ENCODE measurements at places on chromosomes 5 and 9. TPM values are rescaled to one million over a fixed set of nuclear protein-coding genes. Genes with fewer than 3 reads are reported as not detected.
A peak's percentile ranks its signal among the peaks of the same experiment; 100 is the strongest.

WDR5 gene
- 43.6 TPM for total RNA-seq

OMD gene
- not detected for total RNA-seq

GMCL2 gene
- total RNA-seq = not detected

KCNT1 gene
- not detected for total RNA-seq

TLR4 gene
- total RNA-seq = 0.16 TPM

SPATA31A1 gene
- not detected for total RNA-seq

GHR gene
- not detected for total RNA-seq

RNF180 gene
- total RNA-seq = not detected

- H3K4me3 ChIP-seq = no peak overlapping the region
- no peaks in the 10 kb centered on the region for H3K4me1 ChIP-seq
- no peak overlapping the region for H3K27ac ChIP-seq
- no peaks in the 10 kb centered on the region for H3K27me3 ChIP-seq
- DNase-seq = no peak
- peaks cover 12% of the 10 kb centered on the region for H3K36me3 ChIP-seq
These were observed 154.0 kb downstream of the GDNF start for GRCh38 chr5:37685816-37686215.

DNA sequence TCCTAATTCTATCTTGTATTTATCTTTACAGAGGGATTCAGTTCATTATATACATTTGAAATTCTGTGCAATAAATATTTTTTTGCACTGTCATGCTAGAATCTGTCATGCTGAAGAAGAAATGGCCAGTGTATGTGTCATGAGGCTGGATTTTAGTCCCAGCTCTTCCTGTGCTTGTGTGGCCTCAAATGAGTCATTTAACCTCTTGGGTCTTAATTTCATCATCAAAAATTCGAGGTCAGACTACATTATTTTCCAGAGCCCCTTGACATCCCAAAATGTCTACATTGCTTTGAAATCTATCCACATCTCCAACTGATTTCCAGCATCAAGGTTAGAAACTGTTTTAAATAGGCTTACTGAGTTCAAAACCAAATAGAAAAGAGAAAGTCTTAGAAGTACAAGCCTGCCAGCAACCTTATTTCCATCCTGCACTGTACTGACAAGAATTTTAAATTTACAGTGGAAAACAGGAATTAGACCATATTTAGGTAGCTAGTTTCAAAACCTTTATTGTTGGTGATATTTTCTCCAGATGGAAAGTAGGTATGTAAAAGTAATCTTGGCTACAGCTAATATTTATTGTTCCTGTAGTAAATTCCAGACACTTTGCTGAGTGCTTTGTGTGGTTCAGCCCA, 96.7 kb upstream of the MAMDC2 start:
- no peaks in the 10 kb centered on the region for H3K36me3 ChIP-seq
- H3K4me3 ChIP-seq = no peak overlapping the region
- H3K27ac ChIP-seq = no peak overlapping the region

GRCh38 chr9:28249424-28249823, 676.1 kb upstream of the C9orf72 start:
- H3K4me1 ChIP-seq = no peaks in the 10 kb centered on the region
- H3K36me3 ChIP-seq = no peaks in the 10 kb centered on the region
- no peak for DNase-seq
- H3K27me3 ChIP-seq = no peaks in the 10 kb centered on the region
- no peak overlapping the region for H3K4me3 ChIP-seq

GRCh38 chr9:129836311-129837007, 1.2 kb downstream of the USP20 start:
- H3K4me3 ChIP-seq = peak overlapping the region; percentile 94
- H3K27ac ChIP-seq = peak overlapping the region; percentile 94
- no peaks in the 10 kb centered on the region for H3K27me3 ChIP-seq

DNA sequence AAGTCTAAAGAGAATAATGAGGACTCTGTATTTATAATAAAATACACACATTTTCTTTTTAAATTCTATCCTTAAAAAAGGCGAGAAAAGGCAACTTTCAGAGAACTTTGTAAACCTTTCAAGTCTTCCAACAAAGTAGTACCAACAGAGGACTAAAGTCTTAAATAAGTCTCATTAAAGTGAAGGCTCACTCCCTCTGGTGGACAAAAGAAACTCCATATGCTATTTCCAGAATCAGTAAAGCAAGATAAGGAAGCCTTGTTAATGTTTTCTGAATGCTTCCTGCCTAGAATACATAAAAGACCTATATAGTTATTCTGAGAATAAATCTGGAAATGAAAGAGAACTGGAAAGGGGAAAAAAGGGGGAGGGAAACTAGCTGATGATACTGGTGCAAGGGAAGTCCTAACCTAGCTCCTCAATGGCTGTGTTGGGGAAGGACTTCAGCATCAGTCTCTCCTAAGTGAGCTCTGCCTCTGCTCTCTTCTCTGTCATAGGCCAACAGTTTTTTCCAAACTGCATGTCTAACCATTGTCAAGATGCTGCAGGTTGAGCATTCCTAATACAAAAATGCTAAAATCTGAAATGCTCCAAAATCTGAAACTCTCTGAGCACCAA, 7.2 kb downstream of the HMGCS1 start:
- no peak for DNase-seq
- H3K27ac ChIP-seq = peak overlapping the region; percentile 39
- no peak overlapping the region for H3K4me3 ChIP-seq
- H3K27me3 ChIP-seq = no peaks in the 10 kb centered on the region
- H3K36me3 ChIP-seq = peaks cover 51% of the 10 kb centered on the region

- H3K4me3 ChIP-seq = no peak overlapping the region
- H3K36me3 ChIP-seq = peaks cover 32% of the 10 kb centered on the region
- peaks cover 15% of the 10 kb centered on the region for H3K4me1 ChIP-seq
- no peak overlapping the region for H3K27ac ChIP-seq
- H3K27me3 ChIP-seq = no peaks in the 10 kb centered on the region
These were observed 88.8 kb downstream of the TLE4 start for GRCh38 chr9:79660615-79661014.

DNA sequence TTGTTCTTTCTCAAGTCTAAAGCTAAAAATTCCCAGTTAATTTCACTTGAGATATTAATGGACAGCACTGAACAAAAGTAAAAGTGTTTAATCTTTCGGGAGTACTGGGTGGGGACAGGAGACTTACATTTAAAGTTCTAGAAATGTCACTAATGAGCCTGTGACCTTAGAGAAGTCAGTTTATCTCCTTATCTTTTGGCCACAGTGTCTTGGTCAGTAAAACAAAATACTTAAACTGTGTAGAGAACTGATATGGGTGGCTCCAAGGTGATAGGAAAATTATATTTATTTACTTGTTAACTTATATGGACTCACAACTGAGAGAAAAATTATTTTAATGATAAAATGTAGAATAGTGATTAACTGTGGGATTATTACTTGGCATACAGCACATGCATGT, 8.9 kb downstream of the IPO11 start:
- DNase-seq = no peak
- no peak overlapping the region for H3K27ac ChIP-seq
- peaks cover 2% of the 10 kb centered on the region for H3K4me1 ChIP-seq

- no peaks in the 10 kb centered on the region for H3K4me1 ChIP-seq
- H3K27me3 ChIP-seq = no peaks in the 10 kb centered on the region
- no peak for DNase-seq
- peaks cover 27% of the 10 kb centered on the region for H3K36me3 ChIP-seq
These were observed 59.8 kb downstream of the INSYN2B start for GRCh38 chr5:169920474-169920873.

GRCh38 chr9:3873818-3874217, 348.0 kb upstream of the RFX3 start:
- no peaks in the 10 kb centered on the region for H3K27me3 ChIP-seq
- no peaks in the 10 kb centered on the region for H3K36me3 ChIP-seq

- H3K27me3 ChIP-seq = no peaks in the 10 kb centered on the region
- DNase-seq = no peak
- no peak overlapping the region for H3K27ac ChIP-seq
- no peak overlapping the region for H3K4me3 ChIP-seq
- peaks cover 57% of the 10 kb centered on the region for H3K36me3 ChIP-seq
- peaks cover 10% of the 10 kb centered on the region for H3K4me1 ChIP-seq
These were observed 77.7 kb downstream of the RGS3 start for GRCh38 chr9:113541019-113541900.

GRCh38 chr5:141484310-141484640, 555 bp upstream of the PCDHGC4 start:
- no peaks in the 10 kb centered on the region for H3K36me3 ChIP-seq
- H3K4me3 ChIP-seq = no peak overlapping the region
- H3K4me1 ChIP-seq = peaks cover 3% of the 10 kb centered on the region
- no peak overlapping the region for H3K27ac ChIP-seq

DNA sequence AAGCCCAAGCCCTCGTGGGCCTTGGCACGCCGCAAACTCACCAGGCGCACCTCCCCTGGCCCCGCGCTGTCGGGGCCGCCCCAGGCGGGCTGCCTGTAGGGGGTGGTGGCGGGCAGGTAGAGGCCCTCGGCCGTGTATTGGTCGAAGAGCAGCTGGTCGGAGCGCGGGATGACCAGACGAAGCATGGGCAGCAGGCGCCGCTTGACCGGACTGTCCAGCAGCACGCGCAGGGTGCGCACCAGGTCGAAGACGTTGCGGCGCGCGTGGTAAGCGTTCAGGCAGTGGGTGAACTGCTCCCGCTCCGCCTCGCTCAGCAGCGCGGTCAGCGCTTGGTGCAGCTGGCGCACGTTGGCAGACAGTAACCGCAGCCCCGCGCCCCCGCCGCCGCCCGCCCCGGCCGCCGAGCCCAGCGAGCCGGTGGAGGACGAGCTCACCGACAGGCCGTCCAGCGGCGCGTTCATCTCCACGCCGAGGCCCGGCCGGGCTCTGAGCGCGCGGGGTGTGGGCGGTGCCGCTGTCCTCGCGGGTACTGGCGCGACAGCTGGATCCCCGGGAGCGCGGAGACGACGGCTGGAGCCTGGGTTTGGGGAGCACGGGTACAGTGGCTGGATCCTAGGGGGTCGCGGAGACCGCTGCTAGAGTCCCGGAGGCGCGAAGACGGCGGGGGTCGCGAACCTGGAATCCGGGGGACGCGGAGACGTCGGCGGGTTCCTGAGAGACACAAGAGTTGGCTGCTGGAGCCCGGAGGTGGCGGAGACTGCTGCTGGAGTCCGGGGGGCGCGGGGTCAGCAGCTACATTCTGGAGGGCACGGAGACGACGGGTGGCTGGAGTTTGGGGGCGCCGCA, 709 bp downstream of the WHRN start:
- peaks cover 25% of the 10 kb centered on the region for H3K4me1 ChIP-seq
- H3K36me3 ChIP-seq = no peaks in the 10 kb centered on the region
- H3K4me3 ChIP-seq = peak overlapping the region; percentile 71
- no peak overlapping the region for H3K27ac ChIP-seq
- peaks cover 59% of the 10 kb centered on the region for H3K27me3 ChIP-seq

- peaks cover 27% of the 10 kb centered on the region for H3K4me1 ChIP-seq
- DNase-seq = no peak
- H3K4me3 ChIP-seq = no peak overlapping the region
- no peak overlapping the region for H3K27ac ChIP-seq
- peaks cover 35% of the 10 kb centered on the region for H3K27me3 ChIP-seq
These were observed 90.9 kb upstream of the LMX1B start for GRCh38 chr9:126522612-126523356.

DNA sequence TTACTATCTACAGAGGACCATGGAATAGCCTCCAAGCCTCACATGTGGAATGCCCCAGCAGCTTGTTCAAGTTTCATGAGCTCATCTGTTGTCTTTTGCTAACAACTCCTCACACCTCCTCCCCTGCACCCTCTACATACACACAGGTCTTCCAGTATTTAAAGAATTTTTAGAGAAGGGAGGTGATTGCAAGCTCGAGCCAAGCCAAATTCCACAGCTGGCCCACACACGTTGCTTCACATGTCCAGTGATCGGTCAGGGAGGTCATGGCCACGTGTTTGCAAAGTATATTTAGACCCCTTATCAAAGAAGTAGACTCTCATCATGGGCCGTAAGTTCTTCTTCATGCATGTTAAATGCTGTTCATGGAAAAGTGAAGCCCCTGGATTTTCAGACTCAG, 281.7 kb downstream of the OSTF1 start:
- no peak overlapping the region for H3K4me3 ChIP-seq
- no peaks in the 10 kb centered on the region for H3K4me1 ChIP-seq
- DNase-seq = no peak
- no peaks in the 10 kb centered on the region for H3K27me3 ChIP-seq
- no peaks in the 10 kb centered on the region for H3K36me3 ChIP-seq

GRCh38 chr9:16608906-16609305, 261.6 kb downstream of the BNC2 start:
- no peak overlapping the region for H3K4me3 ChIP-seq
- no peak for DNase-seq

GRCh38 chr5:2902186-2902585, 150.7 kb upstream of the IRX2 start:
- H3K27ac ChIP-seq = no peak overlapping the region
- H3K36me3 ChIP-seq = no peaks in the 10 kb centered on the region
- no peaks in the 10 kb centered on the region for H3K4me1 ChIP-seq
- no peaks in the 10 kb centered on the region for H3K27me3 ChIP-seq
- no peak overlapping the region for H3K4me3 ChIP-seq

DNA sequence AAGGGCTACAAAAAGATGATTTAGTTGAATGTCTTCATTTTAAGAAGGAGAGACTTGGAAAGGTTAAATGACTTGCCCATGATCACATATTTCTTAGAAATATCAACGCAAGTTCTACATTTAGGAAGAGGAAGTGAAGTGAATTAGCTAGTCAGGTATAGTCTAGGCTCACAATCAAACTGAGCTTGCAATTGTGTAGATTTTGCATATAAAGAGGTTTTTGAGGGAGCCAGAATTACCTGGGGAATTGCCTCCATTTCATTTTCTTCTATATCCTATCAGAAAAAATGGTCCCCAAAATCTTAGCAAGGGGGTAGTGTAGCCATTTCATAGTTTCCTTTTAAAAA, 71.3 kb downstream of the MFAP3 start:
- peaks cover 11% of the 10 kb centered on the region for H3K27me3 ChIP-seq
- DNase-seq = no peak
- H3K36me3 ChIP-seq = no peaks in the 10 kb centered on the region
- H3K4me3 ChIP-seq = no peak overlapping the region

GRCh38 chr9:2574203-2574602, 47.4 kb upstream of the VLDLR start:
- H3K36me3 ChIP-seq = no peaks in the 10 kb centered on the region
- H3K4me3 ChIP-seq = no peak overlapping the region
- H3K27ac ChIP-seq = no peak overlapping the region
- no peak for DNase-seq

DNA sequence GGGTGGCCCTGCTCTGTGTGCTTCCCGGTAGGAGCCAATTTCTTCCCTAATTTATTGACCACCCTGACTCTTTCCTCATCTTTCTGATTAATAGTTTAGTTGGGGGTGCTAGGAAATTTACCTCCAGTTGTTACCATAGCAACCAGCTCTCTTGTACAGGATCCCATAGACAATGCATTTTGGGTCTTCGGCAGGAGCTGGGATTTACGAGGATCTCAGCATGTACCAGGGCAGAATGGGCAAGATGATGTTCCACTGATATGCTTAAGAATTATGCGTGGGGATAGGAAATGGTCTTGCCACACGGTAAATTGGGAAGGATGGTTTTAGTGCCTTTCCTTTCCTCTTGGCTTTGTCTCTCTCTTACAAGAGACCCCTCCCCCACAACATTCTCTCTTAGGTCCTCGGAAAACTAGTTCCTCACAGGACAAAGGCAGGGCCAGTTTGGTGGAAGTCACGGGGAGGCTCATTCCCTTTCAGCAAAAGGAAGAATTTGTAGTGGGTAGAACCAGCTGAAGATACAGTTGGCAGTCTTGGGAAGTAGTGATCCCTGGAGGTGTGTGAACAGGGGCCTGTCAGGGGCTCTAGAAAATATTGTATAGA, 133.4 kb upstream of the SHB start:
- no peaks in the 10 kb centered on the region for H3K4me1 ChIP-seq
- H3K4me3 ChIP-seq = no peak overlapping the region
- no peak for DNase-seq
- no peaks in the 10 kb centered on the region for H3K36me3 ChIP-seq

- peak; percentile 43 for DNase-seq
- H3K27ac ChIP-seq = no peak overlapping the region
- no peak overlapping the region for H3K4me3 ChIP-seq
- H3K36me3 ChIP-seq = peaks cover 8% of the 10 kb centered on the region
- peaks cover 4% of the 10 kb centered on the region for H3K27me3 ChIP-seq
These were observed 15.5 kb upstream of the HSD17B3 start for GRCh38 chr9:96317335-96317980.
